ELF-1 (cell line): ENCODE measurements at places on chromosomes 7 and 10.
A peak's percentile ranks its signal among the peaks of the same experiment; 100 is the strongest.

DNA sequence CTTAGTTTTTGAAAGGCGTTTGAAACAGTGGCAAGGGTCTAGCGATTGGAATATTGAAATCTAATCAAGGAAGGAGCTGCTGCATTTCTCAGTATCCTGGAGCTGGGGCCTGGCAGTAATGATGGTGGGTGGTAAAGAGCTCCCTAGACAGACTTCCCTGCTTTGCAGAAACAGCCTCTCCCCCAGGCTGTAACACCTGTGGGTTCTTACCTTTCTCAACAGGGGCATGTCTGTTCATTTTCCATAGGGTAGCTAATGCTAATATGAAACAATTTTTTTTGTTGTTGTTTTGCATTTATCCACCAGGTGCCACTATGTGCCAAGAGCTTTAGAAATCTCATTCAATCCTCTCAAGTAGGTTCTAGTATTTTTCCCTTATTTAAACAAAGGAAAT is 345.5 kb downstream of the REEP3 start:
- no peak for DNase-seq

DNA sequence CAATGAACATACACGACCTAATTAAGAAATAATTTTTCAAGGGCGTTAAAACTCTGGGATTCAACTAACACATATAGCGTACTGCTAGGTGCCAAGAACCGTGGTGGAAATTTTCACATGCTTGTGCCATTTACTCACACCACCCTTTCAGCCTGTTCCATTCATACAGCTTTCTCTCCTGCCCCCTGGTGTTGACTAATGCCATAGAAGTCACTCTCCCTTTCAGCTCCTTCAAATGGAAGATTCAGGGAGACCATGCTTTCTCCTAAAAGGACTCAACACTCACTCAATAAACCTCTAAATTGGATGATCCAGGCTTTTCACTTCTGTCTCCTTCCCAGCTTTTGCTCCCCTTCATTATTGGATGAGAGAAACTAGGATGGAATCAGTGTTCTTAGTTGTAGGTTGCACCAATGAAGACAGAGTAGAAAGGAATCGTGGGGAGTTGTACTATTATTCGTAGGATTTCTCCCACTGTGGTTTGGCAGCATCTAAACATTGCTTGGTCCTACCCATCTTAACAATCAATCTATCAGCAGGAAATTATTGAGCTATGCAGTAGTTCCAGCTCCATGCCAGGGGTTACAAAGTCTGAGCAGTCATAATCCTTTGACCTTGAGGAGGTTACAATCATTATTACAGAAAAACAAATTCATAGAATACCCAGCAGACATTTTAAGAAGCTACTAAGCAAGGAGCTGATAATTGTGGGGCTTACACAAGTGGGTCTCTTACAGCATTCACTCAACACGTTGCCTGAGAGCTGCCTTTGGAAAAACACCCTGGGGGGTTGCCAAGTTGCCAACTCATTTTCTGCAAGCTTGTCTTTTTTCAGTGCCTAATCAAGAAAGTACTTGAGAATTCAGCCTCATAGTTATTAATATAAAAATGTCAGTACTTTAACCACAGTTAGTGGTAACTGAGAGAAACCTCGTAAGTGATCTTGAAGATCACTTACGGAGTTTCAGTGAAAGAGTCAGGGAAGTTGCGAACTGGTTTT is 2.8 kb upstream of the PPP1R3C start:
- peak; percentile 42 for DNase-seq

- DNase-seq: peak; percentile 42
Measured at GRCh38 chr7:111931016-111931517, 275.1 kb downstream of the DOCK4 start.

- DNase-seq: no peak
Measured at GRCh38 chr10:33388785-33389184, 54.3 kb upstream of the NRP1 start.

- no peak for DNase-seq
Measured at GRCh38 chr7:99369767-99370391, 4.7 kb upstream of the ARPC1B start.
